Hippocampal formation (tissue), 2 donors: ENCODE measurements at places on chromosomes 5 and 9.

DNA sequence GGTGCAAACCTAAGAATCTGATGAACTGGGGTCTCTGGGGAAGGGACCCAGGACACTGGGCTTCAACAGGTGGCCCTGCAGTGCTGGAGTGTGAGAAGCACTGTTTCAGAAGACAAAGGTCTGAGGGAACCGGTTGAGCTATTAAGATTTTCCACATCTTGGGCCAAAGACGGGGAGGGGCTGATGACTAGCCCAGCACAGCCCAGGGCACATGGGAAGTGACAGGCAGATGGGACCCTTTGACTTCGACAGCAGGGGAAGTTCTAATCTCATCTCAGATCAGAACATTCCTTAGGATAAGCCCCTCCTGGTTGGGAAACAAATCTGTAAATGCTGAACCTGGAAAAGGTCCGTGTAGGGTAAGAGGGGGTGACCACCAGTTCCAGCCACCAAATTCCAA is 67.4 kb downstream of the RAPGEF1 start:
- DNase-seq = no peak

DNA sequence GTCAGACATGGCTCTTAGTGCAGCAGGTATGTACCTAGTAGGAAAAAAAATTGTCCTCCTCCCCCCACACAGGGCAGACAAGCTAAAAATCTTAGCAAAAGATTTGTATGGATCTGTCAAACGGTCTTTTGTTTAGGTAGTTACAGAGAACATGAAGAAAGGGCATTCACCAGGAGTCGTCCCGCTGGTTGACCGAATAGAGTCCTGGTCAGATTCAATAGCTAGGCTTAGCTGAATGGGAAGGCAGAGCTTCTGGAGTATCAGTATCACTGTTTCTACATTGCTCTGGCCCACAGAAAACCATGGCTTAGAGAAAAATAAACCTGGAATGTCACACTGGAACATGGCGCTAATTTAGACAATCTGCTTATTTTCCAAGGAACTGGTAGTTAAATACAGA is 642.3 kb downstream of the PTPRD start:
- no peak for DNase-seq

DNA sequence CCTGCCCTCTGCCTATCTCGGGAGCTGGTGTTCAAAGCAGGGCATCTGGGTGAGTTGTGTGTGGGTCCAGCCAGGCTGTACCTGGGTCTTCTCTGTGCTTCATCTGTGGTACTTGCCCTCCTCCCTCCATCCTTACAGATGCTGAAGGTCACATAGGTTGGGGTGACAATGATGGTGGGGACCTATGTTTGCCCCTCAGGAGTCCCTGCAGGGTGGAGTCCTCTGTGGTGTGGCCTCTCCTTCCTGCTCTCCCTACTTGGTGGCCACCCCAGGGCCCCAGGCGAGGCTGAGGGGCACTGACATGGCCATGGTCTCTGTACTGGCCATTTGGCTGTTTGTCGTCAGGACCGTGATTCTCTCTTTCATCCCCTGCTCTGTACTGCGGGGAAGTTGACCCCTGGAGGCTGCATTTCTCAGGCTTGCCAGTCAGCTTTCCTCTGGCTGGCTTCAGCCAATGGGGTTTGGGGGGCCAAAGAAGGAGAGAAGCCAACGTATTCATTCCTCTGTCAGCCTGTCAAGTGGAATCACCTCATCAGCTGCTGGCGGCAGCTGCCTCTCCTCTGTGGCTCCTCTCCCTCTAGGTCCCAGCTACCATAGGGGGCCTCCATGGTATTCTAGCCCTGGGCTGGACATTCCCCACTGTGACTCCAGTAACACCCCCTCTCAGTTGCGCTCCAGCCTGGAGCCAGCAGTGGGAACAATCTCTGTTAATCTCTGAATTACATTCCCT is 4.6 kb downstream of the DCANP1 start:
- DNase-seq = no peak

DNA sequence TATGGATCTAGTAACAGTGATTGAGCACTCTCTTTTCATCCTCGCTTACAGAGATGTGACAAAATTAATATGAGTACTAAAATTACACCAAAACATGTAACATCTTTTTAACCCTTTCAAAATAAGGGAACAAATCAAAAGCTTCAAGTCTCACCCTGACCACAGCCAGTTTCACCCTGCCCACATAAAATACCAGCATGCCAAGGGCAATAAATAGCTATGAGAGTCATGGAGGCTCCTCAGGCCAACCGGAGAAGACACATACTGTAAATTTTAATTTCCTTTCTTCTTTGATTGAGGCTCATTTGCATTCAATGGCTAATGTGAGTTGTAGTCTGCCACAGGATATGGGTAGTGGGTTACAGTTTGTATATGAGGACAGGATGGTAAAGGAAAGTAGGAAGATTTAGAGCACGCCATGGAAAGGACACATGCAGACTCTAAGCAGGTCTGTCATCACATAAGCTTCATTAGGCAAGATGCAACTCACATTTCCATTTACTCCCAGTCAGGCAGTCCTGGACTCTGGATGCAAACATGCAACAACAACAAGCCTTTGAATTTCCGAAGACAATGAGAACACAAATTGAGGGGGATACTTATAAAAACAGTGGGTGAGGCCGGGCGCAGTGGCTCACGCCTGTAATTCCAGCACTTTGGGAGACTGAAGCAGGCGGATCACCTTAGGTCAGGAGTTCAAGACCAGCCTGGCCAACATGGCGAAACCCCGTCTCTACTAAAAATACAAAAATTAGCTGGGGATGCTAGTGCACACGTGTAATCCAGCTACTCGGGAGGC is 11.3 kb downstream of the IL4 start:
- DNase-seq = no peak

DNA sequence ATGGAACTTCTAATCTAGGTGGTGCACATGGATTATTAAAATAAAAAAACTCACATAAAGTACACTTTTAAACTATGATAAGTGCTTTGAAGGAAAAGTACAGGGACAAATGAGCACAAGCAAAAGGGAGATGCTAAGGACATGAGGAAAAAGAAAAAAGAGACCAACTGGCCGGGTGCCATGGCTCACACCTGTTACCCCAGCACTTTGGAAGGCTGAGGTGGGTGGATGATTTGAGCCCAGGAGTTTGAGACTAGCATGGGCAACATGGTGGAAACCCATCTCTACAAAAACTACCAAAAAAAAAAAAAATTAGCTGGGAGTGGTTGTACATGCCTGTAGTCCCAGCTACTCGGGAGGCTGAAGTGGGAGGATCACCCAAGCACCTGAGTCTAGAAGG is 67.1 kb downstream of the SH3TC2 start:
- no peak for DNase-seq
